ENCODE measurements at places on chromosomes 1 and 21.

DNA sequence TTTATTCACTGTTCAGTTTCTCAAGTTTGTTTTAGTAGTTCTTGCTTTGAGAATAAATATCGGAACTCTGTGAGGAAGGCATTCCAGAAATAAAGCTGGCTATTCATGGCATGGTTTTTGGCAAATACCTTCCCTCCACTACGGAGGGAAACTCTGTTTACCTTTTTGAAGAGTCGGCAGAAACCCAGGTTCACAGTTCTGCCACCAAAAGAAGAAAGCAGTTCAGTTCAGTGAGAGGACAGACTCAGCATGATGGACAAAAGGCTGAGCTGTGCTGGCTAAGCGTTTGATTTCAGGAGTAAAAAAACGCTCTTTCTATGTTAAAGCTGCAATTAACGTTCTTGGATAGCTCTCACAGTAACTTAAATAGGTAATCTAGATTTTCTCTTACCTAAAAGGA, 42.4 kb downstream of the CNN3 start:
- DNase-seq: no peak

- DNase-seq: peak; percentile 55
These were observed 509.6 kb upstream of the USP24 start for GRCh38 chr1:55724551-55725325.

DNA sequence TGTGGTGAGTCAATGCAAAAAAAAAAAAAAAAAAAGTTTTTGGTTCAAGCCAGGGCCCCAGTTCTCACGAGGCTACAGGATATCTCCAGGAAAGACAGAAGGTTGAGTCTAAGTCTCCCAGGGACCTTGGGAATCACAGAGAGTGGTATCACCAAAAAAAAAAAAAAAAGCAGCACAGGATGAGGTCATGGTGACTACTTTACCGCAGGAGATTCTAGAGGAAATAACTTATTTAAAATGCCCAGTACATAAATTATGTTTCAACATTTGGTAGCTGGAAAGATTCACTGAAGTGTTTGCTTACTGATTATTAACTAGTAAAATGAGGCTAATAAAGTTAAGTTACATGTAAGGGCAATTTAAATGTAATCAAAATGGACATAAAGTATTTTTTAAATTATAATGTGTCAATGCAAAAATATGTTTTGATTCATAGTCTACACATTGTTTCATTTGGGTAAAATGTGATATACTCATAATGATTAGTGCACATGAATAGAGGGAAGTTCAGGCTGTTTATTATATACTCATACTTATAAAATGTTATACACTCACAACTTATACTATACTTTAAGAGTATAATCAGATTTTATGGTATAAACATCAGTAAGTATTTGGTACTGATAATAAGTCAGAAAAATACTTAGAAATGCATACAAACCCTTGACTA, 84.1 kb downstream of the PLPPR5 start:
- DNase-seq: no peak

- no peak for DNase-seq
These were observed 118.7 kb downstream of the GLIS1 start for GRCh38 chr1:53620061-53620855.

GRCh38 chr1:94329986-94330385, 88.2 kb upstream of the ABCD3 start:
- peak; percentile 47 for DNase-seq

DNA sequence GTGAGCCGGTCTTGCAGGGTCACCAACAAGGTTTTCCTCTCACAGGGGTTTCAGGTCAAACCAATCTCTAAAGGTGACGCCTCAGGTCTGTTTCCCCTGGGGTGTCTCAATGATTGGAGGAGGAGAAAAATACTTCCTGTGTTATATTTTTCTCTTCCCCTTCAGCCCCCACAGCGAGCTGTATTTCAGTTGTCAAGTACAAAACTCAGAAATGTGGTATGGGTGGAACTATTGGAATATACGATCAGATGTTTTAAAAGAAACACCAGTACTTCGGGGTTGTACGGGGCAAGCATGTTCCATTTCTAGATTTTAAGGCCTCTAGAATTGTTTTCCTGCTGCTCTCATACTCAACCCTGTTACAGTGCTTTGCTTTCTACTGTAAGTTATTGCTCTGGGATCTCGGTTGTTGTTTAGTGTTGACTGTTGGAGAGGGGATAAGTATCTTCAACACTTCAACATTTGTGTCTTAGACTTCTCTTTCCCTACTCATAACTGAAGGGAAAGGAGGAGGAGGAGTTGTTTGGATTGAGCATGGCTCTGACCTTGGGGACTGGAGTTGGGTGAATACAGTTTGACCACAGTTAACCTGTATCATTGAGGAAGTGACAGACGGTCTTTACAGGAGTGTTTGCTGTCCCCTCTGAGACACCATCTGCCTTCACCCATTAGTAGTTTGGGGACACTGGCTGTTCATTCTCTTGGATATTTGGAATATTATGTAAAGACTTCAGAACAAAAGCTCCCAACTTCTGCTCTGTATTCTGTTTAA, 2.0 kb downstream of the MAPKAPK2 start:
- DNase-seq: no peak

DNA sequence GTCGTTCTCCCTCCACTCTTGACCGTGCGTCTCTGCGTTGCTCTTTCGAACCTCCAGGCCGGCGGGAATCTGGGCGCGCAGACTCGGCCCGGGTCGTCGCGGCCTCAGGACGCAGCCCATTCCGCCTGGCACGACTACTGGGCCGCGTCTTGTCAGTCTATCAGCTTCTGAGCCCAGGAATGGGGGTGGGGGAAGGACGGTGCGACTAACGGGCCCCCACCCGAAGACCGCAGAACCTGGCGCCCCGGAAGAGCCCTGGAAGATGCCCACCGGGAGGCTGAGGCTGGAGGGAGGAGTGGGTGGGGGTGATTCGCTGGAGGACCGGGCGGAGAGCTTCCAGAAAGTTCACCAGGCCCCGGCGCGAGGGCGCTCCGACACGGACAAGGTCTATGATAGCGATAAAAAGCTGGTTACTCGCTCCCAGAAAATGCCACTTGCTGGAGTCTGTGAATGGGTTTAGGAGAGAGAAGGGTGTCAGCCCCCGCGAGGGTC, 1.7 kb upstream of the DMRTA2 start:
- DNase-seq: peak; percentile 48

DNA sequence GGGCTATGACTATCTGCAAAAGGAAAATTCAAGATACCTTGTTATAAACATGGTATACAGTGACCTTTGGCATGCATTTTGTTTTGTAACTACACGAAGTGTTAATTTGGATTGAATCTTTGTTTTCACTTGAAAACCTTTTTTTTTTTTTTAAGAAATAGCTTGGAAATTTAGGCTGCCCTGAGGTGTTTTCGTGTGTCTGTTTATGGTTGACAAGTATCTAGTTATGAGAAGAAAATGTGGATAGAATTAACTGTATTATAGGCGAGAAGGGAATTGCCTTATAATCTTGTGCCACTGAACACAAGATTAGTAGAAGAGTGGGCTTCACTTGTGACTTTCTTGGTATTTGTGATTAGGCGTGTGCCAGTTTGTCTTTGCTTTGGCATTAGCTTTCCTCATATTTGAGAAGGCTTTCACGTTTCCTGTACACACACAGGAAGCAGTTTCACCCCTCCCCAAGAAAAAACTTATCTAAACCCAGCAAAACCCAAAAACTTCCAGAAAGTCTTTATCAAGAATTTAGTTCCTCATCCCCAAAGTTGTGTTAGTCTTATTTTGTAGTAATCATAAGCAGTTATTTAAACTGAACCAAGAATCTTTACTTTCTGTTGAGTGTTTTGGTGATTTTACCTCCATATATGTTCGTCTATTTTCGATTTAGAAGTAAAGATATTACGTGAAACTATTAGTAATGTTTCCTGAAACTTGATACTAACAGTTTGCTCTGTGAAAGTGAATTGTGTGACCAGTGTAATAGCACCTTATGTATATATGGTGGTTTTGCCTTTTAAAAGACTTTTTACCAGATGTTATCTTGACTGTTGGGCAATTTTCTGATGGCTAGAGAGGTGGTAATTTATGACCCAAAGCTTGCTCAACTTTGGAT, 3.8 kb downstream of the DYRK1A start:
- no peak for DNase-seq

DNA sequence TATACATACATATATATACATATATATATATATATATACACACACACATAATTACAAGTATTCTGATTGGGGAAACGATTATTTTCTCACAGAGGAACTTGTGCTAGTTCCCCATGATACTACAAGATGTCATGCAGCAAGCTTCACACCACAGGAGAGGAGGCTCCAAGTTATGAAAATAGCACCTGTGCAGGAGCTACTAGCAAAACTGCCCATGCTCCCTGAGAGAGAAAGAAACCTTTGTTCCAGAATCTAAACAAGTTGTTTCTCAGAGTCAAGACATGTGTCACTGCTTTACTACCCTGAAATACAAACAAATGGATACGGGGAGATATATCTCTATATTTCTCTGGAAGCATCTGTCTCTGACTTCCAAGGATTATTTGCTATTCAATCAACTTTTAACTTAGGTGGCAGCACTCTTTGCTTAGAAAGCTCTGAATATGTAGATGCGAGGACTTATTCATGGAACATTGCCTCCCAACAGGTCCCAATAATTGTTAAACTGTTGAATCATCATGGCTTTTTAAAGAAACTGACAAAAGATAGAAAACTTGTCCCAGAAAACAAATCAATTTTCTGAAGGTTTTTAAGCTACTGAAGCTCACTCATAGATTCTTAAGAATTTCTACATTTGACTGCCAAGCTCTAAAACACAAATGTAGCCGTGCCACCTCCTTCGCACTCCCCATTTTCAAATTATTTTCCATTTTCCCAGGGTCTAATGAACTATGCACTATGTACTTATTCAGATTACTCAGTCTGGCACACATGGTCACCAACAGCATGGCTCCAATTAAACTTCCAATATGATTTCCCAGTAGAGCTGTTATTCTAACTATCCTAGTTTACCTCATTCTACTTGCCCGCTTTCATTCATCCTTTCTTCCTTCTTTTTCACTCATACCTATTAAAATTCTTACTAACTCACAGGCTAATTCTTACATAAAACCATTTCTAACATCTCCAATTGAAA, 929.1 kb downstream of the LTN1 start:
- DNase-seq: no peak

GRCh38 chr1:89298461-89298860, 25.8 kb upstream of the GBP5 start:
- DNase-seq: no peak

GRCh38 chr1:206725109-206725963, 40.6 kb downstream of the MAPKAPK2 start:
- DNase-seq: peak; percentile 65

DNA sequence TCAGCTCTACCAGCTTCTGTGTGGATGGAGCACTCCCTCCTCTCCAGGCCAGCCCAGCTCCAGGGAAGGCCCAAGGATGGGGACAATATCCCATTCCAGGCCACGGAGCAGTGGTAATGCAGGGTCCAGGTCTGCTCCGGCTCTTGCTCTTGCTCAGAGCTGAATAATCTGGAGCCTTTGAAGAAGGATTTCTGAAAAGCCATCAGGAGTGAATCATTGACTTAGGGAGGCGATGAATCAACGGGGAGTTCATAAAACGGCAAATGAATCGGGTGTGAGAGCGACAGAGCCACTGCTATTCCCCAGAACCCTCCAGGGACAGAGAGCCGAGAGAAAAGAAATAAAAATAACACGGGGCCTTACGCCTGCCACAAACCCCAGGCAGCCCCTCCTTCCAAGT, 7.7 kb downstream of the POU3F1 start:
- no peak for DNase-seq

DNA sequence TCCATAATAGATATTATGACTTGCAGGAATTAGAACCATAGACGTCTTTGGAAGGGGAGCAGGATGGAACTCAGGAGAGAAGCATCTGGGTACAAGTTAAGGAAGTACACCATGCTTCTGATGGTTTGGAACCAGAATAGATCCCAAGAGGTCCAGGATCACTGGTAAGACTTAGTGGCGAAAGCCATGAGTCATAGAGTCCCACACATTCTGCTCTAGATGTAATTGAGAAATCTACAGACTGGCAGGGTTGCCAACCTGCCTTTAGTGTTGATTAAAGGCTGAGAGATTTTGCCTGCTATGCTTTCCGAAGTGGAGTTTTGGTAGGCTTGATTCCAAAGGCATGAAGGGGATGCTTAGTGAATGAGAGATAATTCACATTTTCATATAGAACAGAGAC, 57.1 kb upstream of the C1orf87 start:
- DNase-seq: no peak

DNA sequence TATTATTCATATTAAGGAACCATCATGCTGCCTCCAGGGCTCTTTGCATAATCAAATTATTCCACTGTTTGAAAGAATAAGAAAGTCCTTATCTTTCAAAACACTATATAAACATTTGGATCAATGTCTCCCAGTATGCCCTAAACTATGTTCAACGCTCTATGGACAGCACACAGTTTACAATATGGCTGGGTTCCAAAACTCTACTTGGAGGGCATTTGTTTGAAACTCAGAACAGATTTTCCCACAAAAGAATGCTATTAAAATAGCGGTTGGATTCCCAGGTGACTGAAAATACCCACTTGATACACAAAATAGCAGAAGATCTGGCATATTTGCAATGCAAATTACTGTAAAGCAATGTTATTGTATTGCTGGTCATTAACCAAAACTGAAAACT, 3.2 kb downstream of the HAO2 start:
- no peak for DNase-seq

DNA sequence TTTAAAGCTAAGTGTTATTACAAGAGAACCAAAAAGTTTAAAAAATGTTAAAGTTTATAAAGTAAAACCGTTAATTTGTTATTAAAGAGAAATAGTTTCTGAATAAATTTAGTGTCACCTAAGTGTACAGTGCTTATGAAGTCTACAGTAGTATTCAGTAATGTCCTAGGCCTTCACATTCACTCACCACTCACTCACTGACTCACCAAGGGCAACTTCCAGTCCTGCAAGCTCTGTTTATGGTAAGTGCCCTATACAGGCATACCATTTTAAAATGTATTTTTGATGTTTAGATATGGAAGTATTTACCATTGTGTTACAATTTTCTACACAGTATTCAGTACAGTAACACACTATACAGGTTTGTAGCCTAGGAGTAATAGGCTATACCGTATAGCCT, 60.1 kb upstream of the GCLM start:
- DNase-seq: no peak

DNA sequence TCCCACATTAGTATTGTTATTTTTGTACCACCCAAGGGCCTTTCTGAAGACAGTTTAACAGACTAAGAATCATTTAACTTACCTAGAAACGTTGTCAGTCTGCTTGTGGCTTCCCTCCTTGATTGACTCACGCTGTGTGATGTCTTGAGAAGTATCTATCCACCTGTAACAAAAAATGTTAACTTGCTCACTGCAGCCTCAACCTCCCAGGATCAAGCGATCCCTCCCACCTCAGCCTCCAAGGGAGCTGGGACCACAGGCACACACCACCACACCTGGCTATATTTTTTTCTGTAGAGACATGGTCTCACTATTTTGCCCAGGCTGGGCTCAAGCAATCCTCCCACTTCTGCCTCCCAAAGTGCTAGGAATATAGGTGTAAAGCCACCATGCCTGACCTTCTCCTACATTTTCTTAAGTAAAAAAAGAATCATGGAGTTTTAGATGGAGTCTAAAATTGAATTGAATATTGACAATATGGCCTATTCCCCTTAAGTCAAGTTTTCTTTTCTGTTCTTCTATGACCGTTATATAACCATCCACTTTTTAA, 15.6 kb downstream of the SFPQ start:
- DNase-seq: no peak

- DNase-seq: no peak
These were observed 17.0 kb downstream of the MKNK1 start for GRCh38 chr1:46587069-46587468.

Data from neural progenitor cell (in vitro differentiated cells).